ENCODE measurements at places on chromosomes 2 and 18.
A peak's percentile ranks its signal among the peaks of the same experiment; 100 is the strongest.

GRCh38 chr2:207230261-207231105 is 64.7 kb upstream of the KLF7 start:
- no peak for DNase-seq

- DNase-seq: no peak
These were observed 37.5 kb downstream of the LOXHD1 start for GRCh38 chr18:46619559-46619958.

- no peak for DNase-seq
These were observed 267.9 kb downstream of the FBXO15 start for GRCh38 chr18:73879766-73880165.

DNA sequence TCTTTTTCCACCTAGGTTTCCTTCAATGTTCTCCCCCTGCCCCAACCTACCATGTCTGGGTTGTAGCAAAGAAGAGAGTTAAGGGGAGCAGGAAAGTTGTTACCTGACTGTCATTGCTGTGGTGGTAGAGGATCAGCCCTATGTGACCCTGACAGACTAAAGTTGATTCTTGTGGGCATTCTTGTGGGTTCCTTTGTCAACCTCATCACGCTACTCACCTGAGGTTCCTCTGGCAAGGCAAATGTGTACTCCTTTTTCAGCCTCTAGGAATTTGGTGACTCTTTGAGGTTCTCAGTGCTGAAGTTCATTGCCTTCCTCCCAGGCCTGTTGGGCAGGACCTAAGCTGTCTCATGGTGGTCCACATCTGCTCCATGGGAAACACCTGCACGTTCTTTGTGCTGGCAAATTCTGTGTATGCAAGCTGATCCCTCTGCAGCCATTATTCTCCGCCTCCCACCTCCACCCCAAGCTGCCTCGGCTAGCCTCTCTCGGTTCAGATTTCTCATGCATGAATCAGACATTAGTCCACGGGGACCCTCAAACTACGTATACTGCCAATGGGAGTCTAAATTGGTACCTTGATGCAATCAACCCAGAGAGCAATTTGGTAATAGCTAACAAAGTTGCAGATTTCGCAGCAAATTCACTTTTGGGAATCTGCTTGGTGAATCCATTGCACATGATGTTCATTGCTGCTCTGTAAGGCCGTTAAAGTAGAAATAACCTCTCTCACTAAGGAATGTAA is 1.5 kb upstream of the GMCL1 start:
- no peak for DNase-seq

DNA sequence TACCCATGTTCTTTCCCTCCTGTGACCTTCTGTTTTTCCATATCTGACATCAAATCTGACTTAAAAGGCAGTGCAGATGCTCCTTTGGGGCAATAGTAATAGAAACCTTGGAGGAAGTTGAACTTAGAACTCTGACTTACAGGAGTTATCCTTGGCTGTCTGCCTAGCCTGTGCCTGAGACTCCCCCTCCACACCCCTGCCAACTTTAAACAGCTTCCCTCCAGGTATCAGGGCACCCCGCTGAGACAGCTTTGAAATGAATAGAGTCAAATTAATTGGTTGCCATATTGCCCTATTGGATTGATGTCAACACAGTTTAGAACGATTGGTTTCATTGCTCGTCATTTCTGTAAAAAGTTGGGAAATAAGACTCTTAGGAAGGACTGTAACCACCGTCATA is 322.0 kb downstream of the PRKCE start:
- no peak for DNase-seq

DNA sequence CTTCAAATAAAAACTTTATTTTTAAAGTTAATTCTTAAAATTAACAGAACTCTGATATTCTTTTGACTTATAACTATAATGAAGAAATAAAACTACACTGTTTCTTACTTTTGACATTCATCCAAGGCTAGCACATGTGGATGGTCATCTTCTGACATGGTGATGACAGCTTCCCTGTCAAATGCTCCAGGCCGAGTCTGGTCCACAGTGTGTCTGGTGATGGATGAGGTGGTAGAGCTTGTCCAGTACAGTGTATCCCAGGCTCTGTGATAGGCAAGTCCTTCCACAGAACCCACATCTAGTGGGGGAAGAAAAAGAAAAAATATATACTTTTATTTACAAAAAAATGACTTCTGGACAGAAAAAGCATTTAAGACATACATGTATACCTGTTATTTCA is 1529.5 kb downstream of the LRP1B start:
- no peak for DNase-seq

DNA sequence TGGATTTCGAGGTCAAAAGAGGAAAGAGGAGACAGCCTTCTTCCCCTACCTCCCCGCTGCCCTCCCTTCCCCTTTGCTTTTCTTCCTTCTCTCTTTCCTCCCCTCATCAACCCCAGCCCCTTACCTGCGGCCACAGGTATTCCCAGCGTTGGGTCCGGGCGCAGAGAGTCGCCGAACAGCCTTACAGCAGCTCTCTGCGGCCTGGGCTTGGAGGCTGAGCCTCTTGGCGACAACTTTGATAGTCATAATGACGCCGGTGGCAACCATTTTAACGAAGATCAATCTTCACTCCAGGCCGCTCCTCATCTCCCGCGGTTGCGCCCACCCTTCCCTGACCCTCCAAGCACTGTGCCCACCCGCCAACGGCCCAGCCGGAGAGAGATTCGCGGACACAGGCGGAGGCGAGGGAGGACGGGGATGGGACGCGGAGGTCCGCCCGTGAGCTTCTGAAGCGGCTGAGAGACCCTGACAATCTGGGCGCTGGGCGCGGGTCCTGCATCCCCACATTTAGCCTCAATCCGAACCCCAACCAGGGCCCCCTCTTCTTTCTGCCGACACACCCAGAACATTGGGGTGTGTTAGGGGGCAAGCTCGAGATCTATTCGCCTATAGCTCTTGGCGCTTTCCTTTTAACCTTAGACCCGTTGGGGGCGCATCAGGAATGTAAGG is 1.5 kb upstream of the EVX2 start:
- no peak for DNase-seq

GRCh38 chr2:130352237-130352636 is 3.6 kb upstream of the PTPN18 start:
- no peak for DNase-seq

DNA sequence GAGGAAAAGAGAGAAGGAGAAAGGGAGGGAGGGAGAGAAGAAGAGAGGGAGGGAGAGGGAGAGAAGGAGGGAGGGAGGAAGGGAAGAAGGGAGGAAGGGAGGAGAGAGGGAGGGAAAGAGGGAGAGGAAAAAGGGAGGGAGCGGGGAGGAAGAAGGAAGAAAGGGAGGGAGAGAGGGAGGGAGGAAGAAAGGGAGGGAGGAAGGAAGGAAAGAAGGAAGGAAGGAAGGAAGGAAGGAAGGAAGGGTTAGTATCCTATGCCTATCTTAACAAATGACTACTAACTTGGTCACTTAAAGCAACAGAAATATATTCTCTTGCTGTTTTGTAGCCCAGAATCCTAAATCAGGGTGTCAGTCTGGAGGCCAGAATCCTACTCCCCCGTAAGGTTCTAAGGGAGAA is 52.1 kb downstream of the CMPK2 start:
- DNase-seq: no peak

DNA sequence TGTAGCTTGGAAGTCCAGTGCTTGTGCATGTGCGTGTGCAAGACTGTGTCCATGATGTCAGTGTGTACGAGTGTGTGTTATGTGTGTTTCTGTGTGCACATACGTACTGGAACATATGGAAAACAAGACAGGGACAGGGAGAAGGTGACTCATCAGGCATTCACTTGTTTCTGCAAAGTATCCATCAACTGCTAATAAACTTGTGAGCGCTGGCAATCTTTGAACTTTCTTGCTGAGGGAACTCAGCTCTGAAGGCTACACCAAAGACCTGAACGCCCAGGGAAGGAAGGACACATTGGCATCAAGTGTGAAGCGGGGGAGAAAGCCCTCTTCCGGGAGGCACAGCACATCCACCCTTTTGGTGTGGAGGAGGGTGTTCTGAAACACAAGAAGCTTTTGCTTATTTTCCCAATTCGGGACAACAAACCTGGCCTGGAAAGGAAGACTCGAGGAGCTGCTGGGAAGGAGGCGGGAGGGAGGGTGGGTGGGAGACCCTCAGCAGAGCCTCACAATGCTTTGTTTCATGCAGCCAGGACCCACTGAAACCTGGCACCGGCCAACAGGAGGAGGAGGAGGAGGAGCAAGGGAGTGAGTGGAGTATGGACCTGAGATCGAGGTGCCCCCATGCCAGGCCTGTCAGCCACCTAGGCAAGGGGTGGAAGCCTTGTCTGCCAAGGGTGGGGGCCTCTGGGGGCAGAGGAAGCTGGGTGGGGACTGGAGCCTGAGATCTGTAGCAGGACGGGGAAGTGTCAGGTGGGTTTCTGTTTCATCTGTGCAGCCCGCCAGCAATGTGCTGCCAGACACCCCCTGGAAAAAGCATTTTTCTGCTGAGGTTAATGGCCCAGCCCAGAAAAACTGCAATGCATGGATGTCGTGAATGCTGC is 26.8 kb downstream of the SMAD7 start:
- DNase-seq: peak; percentile 64

DNA sequence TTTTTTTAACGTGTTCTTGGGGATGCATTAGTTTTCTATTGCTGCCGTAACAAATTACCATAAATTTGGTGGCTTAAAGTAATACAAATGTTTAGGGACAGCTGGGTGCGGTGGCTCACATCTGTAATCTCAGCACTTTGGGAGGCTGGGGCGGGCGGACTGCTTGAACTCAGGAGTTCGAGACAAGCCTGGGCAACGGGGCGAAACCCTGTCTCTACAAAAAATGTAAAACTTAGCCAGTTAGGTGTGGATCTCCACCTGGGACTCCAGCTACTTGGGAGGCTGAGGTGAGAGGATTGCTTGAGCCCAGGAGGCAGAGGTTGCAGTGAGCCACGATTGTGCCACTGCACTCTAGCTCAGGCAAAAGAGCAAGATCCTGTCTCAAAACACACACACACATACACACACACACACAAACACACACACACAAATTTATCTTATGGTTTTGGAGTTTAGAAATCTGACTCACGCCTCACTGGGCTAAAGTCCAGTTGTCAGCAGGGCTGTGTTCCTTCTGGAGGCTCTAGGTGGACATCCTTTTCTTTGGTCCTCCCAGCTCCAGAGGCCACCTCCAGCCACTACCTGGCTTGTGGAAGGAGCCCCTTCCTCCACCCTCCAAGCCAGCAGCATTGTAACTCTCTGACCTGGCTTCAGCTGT is 76.1 kb downstream of the SEPTIN10 start:
- no peak for DNase-seq

DNA sequence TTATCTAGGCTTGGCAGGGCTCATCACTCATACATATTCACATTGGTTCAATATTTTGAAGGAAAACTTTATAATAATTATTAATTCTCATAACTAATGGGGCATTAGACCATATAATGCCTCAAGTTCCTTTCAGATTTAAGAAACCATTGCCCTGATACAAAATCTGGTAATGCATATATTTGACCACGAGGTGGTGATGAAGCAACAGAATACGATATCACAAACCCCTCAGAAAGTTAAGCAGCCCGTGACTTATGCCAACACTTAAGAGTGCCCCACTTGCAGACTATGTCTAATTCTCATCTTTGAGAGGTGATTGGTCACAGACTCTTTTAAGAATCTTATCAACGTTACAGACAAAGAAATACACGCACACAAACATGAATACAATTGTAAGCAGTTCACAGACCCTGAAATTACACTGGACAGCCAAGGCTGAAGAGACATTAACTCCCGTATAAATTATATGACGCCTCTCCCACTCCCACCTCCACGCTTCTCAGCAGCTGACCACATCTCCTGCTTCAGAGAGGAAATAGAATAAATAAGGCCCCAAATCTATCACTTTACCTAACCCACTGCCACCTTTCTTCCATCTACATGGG is 20.7 kb upstream of the DNAH6 start:
- DNase-seq: no peak

GRCh38 chr2:28761420-28761819 is 9.8 kb downstream of the PPP1CB start:
- no peak for DNase-seq

- DNase-seq: no peak
These were observed 297.0 kb upstream of the GULP1 start for GRCh38 chr2:187994464-187995331.

DNA sequence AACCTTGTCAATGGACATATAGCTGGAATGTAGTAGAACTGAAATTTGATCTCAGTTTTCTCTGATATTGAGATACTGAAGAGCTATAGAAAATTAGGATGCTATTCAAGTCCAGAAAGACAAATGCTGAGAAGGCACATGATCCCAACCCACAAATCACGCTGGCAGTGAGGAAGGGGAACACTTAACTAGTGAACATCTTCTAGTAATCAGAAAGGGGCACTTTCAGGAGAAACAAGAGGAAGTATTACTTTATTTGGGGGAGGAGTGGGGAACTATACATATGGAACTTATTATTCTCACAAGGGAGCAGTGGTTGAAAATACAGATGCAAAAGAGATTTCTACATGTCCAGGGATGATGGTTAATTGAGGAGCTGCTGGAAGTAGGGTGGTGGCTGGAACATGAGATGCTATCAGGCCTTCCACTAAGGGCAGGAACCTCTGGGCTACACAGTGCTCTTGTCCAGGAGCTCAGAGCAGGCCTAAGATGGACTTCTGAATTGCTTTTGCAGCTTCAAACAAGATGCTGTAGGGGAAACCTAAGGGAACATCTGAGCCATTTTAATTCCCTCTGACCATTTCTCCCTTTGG is 79.3 kb downstream of the TGFA start:
- DNase-seq: no peak

DNA sequence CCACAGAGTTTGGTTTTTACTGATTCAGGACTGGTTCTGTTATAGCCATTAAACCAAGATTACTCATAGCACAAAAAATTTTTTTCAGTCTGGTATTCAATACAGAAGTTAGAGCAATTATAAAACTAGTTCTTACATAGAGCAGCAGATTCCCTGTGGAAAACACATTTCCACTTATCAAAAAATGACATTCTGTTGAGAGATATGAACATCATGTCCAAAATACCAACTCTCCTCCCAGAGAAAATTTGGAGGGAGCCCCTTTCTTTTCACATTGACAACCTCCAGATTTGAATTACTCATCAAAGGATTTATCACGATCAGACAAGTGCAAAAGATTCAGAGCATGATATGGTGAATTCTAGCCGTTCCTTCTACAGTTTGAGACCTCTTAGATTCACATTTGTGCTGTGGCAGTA is 126.8 kb upstream of the SERPINE2 start:
- no peak for DNase-seq

DNA sequence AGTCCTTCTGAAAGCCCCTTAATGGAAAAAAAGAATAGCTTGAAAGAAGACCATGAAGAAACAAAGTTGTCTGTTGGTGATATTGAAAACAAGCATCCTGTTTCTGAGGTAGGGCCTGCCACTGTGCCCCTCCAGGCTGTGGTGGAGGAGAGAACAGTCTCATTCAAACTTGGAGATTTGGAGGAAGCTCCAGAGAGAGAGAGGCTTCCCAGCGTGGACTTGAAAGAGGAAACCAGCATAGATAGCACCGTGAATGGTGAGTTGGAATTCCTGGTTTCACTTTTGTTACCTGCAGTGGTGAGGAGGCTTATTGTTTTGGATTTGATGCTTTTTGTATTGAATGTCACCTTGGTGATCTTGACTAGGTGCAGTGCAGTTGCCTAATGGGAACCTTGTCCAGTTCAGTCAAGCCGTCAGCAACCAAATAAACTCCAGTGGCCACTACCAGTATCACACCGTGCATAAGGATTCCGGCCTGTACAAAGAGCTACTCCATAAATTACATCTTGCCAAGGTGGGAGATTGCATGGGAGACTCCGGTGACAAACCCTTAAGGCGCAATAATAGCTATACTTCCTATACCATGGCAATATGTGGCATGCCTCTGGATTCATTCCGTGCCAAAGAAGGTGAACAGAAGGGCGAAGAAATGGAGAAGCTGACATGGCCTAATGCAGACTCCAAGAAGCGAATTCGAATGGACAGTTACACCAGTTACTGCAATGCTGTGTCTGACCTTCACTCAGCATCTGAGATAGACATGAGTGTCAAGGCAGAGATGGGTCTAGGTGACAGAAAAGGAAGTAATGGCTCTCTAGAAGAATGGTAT is 13.3 kb downstream of the SLC20A1 start:
- no peak for DNase-seq

All from GM12891 (cell line).